ENCODE measurements at places on chromosomes 1 and 21.

DNA sequence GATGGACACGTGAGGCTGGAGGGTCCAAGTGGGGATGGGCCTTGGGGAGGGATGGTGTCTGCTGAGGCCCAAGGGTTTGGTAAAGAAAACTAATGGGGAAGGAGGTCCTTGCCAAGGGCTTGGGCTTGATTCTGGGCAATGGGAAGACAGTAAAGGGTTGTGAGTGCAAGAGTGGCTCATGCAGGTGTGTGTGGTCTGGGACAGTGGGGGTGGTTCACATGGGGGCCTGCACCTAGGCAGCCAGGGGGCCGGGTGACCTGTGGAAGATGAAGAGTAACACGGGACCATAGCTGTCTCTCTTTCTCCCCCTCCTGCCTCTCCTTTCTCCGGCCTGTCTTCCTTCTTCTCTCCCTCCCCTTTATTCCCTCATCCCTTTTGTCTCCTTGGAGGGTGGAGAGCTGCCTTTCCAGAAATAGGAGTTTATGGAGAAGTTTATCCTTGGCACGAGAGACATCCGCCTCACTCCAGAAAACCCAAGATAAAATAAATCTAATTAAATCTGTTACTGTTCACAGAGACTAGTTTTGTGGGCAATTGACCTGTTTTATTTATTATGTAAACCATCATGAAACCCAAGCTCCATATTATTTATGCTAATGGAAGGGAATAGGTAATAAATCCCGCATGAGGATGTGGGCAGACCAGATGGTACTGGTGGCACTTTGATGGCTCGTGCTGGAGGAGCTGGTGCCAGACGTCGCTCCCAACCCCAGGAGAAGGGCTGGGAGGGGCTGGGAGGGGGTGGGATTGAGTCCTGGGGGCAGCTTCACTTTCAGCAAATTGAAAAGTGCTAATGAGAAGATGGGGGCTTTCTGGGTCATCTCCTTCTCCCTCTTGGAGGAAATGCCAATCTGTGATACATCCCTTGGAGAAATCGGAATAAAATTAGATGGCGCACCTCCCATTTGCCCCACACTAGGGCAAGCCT is 272.9 kb upstream of the CSF3R start:
- no peak for DNase-seq

DNA sequence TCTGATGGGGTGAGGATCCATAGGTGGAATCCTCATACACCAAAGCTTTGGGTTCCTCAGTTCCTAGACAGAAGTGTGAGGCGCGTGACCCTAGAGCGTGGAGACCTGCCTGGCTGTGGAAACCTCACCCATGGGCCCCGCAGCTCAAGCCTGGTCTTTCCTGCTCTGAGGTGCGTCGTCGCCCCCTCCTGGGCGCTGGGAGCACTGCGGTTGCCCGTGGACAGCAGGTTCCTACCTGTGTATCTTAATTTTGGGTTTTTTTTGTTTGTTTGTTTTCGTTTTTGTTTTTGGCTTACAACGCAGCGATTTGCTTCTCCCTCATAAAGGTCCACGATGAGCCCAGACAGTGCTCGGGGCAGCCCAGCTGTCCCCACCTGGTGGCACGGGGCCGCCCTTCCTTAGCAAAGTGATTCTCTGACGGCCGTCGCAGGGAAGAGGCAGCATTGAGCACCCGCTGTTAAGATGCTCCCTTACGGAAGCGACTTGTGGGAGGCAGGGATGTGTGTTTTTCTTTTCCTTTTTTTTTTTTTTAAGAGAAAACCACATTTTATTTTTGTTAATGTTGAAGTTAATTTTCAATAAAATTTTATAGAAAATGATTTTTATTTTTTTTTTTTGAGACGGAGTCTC is 36.5 kb upstream of the TRAPPC10 start:
- peak; percentile 90 for DNase-seq

GRCh38 chr1:2044510-2045319 is 5.5 kb upstream of the PRKCZ start:
- DNase-seq = peak; percentile 94

DNA sequence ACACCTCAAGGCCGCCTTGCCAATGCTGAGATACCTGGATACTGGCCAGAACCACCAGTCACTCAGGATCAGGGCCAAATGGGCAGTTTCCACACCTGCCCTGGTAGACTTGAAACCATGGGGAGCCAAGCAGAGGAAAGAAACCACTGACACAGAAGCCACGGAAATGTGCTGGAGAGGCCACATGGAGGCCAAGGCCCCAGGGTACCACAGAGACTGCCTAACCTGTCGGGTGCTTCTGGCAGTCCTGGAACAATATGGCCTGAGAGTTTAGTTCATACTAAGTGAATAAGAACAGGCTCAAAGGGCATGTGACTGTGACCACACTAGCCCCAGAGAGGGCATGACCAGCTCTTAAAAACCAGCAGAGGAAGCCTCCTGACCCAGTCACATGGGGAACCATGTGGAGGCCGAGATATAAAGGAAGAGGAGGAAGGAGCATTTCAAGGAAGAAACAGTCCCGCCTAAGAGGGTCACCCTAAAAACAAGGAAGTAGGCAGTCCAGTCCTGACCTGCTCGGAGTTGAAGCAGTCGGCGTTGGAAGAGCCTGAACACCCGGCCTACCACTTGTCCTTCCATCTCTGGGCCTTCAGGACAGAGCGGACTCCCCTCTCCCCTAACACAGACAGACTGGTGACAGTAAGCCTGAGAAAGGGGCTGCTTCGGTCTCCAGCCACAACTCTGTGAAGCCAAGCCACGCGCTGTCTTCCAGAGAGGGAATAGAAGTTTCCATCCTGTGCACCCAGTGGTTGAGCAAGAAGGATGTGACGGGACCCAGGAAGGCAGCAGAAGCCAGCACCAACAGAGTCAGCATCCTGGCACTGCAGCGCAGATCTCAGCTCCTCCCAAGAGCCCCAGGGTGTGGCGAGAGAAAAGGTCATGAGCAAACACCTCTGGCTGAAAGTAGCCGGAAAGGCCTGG is at the start of gene DENND2D:
Gene DENND2D (minus strand): TSS at position 766 of the 921 bp plus-strand sequence. CDS start 187 bp downstream, at position 579.
- no peak for DNase-seq

- DNase-seq = no peak
Measured at GRCh38 chr1:50610563-50610962, 187.3 kb upstream of the DMRTA2 start.

- DNase-seq = no peak
Measured at GRCh38 chr1:235073331-235073967, 55.2 kb downstream of the TOMM20 start.

DNA sequence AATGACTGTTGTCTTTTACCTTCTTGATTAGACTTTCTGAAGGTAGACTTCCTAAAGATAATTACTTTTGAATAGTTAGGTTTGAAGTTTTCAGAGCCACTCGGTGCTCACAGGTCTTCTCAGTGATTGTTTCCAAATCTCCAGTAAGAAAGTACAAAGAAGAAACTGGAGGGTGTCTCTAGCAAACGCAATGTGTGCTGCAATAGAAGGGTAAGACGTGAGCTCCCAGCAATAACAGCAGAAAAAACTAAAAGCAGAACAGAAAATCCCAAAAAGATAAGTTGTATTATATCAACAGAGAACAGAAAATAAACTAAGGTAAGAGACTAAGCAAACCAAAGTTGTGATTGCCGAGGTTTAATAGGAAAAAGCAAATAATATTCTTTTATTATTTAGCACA is 1.8 kb downstream of the CTTNBP2NL start:
- DNase-seq = no peak

DNA sequence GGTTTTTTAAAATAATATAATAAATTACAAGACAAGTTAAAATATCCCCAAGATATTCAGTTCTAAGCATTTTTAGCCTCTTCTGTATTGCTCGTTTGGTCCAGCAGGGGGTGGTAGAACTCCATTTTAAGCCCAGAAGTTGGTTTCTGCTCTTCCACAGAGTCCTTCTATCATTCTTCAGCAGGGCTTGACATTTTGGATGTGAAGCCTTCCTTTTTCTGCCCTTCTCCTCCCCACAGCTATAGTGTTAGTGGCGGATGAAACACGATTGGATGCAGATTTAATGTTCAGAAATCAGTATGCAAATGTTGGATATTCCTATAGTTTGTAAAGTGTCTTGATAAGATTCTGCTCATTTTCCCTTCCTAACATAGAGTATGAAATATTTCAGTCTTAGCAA is 1.4 kb downstream of the NCAM2 start:
- peak; percentile 58 for DNase-seq

DNA sequence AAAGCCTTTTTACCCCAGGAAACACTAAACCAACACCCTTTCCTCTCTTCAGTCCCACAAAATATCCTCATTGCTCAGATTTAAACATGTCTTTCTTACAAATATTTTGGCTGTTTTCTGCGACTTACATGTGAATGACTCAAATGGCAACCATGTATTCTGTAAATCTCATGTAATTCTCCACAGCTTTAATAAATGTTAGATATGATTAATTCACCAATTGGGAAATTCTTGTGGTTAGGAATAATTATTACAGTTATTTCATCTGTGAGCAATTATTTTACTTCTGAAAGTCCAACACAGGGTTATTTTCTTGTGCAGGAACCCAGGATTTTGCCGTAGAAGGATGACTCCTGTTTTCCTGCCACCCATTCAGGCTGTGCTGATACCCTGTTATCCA is 431.5 kb downstream of the LMO4 start:
- DNase-seq = peak; percentile 34

DNA sequence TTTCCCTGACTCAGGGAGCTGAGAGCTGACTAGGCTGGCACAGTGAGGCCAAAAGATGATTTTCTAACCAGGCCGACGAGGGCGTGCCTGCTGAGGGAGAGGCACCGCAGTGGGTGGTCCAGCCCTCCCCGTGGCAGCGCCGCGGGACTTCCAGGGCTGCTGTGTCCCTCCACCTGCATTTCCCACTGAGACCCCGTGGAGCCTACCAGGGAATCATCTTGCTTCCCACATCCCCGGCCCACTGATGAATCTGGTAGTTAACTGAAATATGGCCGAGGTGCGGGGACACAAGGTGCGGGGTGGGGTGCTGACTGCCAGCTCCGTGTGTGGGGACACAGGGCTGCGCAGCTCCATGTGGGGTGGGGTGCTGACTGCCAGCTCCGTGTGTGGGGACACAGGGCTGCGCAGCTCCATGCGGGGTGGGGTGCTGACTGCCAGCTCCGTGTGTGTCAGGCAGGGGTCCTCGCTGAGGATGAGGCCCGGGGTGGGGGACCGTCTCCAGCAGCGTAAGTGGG is 10.4 kb downstream of the WRAP73 start:
- no peak for DNase-seq

DNA sequence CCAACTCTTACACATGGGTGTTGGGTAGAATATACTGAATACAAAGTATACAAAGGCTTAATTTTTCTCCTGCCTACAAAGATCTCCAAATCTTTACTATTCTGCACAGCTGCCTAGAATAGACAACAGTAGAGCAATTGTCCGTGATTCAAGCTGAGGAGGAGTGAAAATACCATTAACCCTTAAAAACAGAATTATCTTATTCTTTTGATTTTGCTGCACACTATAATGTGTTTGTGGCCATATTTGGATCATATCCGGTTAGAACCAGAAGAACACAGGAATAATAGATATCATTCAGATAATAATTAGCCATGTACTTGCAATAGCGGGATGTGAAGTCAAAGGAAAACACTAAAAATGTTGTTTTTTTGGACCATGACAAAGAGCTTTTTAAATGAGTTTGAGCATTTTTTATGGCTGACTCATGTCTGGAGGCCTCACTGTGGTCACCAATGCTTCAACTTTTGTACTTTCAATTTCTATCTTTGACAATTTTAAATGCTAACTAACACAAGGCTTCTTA is 197.6 kb upstream of the FOXD3 start:
- DNase-seq = peak; percentile 72

GRCh38 chr1:39890273-39890672 is 7.0 kb upstream of the TRIT1 start:
- no peak for DNase-seq

- DNase-seq = no peak
Measured at GRCh38 chr1:100290291-100290690, 24.3 kb downstream of the RTCA start.

- no peak for DNase-seq
Measured at GRCh38 chr1:235225299-235225698, 64.2 kb upstream of the RBM34 start.

DNA sequence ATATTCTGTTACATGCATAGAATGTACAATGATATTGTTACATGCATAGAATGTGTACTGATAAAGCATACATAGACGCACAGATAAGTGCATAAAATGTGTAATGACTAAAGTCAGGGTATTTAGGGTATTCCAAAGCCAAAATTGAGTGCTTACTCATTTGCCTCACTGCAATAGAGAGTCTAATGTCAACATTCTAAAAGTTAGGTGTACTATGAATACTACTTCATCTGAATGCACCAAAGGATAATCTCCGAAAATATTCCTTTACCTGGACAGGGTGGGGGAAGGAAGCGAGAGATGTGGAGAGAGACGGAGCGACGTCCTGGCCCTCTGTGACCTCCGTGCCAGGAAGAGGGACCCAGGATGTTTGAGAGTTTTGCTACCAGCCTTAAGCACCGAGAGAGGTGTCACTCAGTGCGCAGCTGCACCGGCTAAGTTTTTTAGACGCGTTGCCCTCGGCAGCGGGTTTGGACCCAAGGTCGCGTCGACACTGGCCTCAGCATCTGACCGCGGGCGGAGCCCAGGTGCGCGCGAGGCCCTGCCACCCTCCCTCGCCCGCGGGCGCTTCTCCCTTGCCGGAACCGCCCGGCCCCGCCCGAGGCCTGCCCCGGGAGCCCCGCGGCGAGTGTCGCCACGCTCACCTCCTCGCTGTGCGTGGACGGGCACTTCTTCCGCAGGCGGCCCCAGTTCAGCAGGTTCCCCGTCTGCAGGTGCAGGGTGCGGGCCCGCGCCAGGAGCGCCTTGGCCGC is 660 bp downstream of the GCLM start:
- peak; percentile 40 for DNase-seq

GRCh38 chr1:207321790-207322645 is 540 bp downstream of the CD55 start:
- DNase-seq = no peak

- DNase-seq = no peak
Measured at GRCh38 chr1:37495875-37496274, 18.7 kb downstream of the MEAF6 start.

- DNase-seq = no peak
Measured at GRCh38 chr1:20266642-20267041, 24.0 kb upstream of the VWA5B1 start.

- DNase-seq = peak; percentile 30
Measured at GRCh38 chr1:56576880-56577405, 2.4 kb downstream of the PLPP3 start.

- peak; percentile 41 for DNase-seq
Measured at GRCh38 chr1:147072482-147073432, 99.5 kb downstream of the PRKAB2 start.

DNA sequence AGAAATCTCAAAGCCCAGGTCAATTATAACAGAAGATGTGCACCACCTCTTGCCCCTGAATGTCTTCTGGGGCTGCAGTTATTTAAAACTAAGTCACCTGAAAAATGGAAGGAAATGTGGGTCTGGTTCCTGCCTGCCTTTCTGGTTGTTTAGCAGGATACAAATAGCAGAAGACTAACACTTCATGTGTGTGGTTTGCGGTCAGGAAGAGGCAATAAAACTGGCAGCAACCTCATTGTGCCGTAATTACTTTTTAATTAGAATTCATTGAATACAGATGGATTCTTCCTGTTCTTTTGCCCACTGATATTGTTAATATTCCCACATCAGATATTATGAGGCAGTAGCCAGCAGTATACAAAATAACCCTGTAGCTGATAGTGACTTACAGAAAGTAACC is 345.7 kb downstream of the ZNF326 start:
- DNase-seq = no peak

Measured in AG20443 (cell line).